ENCODE measurements at places on chromosomes 5 and 9.

DNA sequence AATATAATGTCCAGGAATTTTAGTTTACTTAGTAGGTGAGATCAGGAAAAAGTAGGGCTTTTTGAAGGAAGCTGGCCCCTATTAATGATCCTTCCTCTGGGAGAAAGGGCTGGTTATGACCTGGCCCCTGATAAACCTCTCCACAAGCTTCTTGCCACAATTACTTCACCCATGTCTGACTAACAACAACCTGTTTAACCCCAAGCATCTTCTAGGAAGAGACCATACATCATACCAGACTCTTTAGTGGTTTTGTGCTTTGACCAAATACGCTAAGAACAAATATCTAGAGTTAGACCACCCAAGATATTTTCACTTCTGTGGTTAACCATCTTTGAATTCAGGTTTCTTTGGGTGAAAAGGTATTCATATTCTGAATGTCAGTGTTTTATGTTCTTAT lies 174.0 kb upstream of the SLC27A6 start:
- DNase-seq, result no peak

DNA sequence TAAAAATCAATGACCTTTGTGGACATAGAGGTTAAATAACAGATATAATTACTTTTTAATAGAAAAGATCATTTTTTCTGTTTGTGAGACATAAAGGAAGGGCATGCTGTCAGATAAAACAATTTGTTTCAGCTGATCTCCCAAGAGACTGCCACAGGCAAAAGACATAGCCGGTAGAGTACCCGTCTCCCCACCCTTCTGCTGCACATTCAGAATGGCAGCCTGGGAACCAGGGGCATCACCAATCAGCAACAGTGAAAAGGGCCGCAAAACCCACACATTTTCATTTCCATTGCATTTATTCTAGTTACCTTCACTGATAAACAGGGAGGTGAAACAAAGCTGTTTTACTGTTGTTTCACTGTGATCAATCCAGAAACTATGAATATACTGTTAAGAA lies 357.7 kb downstream of the ARRDC3 start:
- DNase-seq, result no peak

DNA sequence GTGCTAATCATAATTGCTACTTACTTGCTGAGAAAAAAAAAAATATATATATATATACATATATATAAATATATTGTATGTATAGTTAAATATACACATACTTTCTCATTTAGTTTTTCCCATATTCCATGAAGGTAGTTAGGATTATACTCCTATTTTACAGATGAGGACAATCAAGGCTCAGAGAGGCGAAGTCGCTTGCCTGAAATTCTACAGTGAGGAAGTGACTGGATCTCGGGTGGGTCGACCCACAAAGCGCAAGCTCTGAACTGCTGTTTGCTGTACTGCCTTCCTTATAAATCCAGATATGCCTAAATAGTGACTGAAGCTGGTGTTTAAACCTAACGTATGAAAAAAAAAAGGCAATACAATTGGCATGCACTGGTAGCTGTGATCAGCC lies 148.3 kb upstream of the TBC1D2 start:
- DNase-seq, result no peak

DNA sequence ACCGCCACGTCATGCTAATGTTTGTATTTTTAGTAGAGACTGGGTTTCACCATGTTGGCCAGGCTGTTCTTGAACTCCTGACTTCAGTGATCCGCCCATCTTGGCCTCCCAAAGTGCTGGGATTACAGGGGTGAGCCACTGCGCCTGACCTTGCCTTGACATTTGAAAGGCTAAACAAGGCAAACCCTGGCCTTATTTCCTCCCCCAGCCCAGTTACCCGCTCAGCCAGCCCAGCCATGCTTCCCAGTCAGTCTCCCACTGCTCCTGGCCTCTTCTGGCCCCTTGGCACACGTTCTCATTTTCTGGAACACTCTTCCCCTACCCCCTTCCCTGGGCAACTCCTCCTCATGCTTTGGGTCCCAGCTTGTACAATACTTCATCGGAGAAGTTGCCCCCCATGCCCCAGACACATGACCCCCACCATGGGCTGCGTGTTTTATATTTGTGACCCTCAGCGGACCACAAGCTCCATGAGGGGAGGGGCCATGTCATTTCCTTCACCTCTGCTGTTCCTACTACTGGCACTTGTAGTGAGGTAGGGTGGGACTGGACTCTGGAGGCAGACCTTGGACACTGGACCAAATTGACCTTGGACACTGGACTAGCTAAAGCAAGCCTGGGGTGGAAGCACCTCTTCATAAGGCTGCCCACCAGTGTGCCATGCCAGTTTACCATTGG lies 94.4 kb upstream of the IER5L start:
- DNase-seq, result no peak

- no peak for DNase-seq
These were observed 45.3 kb upstream of the AKNA start for GRCh38 chr9:114433086-114433485.
